K562 (cell line): ENCODE measurements at places on chromosomes 1 and 21. TPM values are rescaled to one million over a fixed set of nuclear protein-coding genes. Genes with fewer than 3 reads are reported as not detected.

Gene AZIN2
- total RNA-seq: 0.36 and 0.42 TPM in 2 replicates

Gene NBPF10
- total RNA-seq: 0.72 and 0.89 TPM in 2 replicates

Gene RNF186
- total RNA-seq: not detected in 2 replicates

Gene ACTA1
- total RNA-seq: not detected in 2 replicates

DNA sequence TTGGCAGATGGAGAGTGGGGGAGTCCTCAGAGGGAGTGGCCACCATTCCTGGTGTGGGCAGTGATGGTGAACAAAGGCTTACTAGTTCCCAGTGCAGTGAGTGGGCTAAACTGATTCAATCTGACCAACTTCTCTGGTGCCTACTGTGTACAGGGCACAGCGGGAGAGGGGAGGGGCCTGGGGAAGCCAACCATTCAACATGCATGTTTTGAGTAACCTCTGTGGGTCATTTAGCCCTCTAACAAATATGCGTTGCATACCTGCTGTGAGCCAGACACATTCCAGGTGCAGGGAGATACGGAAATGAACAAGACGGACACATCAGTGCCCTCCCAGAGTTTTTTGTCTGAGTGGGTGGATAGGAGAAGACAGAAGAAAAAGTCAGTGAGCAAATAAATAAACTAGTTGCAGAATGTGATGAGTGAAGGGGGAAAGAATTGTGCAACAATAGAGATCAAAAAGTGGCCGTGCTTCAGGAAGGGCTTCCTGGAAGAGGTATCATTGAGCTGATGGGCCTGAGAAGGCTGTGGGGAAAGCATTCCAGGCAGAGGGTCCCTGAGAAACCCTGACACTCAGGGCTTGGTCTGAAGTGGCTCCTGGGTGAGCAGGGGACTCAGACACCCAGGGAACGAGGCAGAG lies 78.8 kb downstream of the EPHB2 start:
- H3K27me3 ChIP-seq: peaks cover 31% of the 10 kb centered on the region
- no peaks in the 10 kb centered on the region for H3K36me3 ChIP-seq
- H3K27ac ChIP-seq: no peak overlapping the region
- no peak overlapping the region for H3K4me3 ChIP-seq
- no peak for DNase-seq
- H3K4me1 ChIP-seq: peaks cover 4% of the 10 kb centered on the region; the same call in 1 of the 2 replicates

DNA sequence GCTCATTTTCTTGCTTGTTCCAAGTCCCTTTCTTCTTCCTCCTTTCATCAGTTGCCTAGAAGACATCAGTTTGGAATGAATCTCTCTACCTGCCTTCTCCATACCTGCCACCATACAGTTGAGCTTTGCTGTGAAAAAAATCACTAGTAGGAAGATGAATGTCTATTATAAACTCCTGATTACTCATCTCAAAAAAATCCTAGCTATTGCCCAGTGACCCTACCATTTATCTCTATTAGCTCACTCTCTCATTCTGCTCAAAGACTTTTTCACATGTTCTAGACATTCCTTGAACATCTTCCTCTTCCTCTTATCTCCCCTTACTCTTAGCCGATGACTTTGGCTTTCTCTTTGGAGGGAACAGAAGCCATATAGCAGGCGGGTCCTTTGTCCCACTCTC lies 49.7 kb upstream of the HMGB4 start:
- H3K36me3 ChIP-seq: no peaks in the 10 kb centered on the region
- DNase-seq: no peak
- H3K4me1 ChIP-seq: no peaks in the 10 kb centered on the region
- H3K27ac ChIP-seq: no peak overlapping the region

GRCh38 chr1:221765527-221765926 lies 23.6 kb upstream of the DUSP10 start:
- no peak overlapping the region for H3K27ac ChIP-seq
- H3K27me3 ChIP-seq: no peaks in the 10 kb centered on the region
- peaks cover 22% of the 10 kb centered on the region for H3K4me1 ChIP-seq
- no peak for DNase-seq

- no peak for DNase-seq
- no peak overlapping the region for H3K4me3 ChIP-seq
- H3K27ac ChIP-seq: no peak overlapping the region
- no peaks in the 10 kb centered on the region for H3K4me1 ChIP-seq
- no peaks in the 10 kb centered on the region for H3K27me3 ChIP-seq
These were observed 101.5 kb upstream of the COL24A1 start for GRCh38 chr1:86258101-86258500.

- DNase-seq: no peak
- H3K36me3 ChIP-seq: no peaks in the 10 kb centered on the region
These were observed 396.7 kb upstream of the DAB1 start for GRCh38 chr1:57820356-57821095.

DNA sequence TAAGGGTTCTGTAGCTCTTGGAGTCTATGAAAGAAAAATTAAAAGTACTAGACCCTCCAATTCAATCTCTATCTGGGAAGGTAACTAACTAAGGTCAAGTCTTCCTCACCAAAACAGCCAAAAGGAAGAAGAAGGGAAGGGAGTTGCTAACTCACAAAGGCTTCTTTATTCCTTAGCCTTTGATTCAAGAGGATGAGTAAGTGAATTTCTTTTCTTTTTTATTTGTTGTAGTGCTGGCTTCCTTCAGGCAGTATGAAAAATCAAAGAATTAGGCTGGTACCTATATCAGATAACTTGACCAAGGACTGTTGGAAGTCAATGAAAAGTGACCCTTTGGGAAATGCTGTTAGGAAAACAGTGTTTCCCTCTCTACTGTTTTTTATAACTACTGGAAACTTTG lies 144.4 kb upstream of the NRIP1 start:
- no peak overlapping the region for H3K27ac ChIP-seq
- no peak for DNase-seq
- H3K27me3 ChIP-seq: peaks cover 3% of the 10 kb centered on the region; the same call in 1 of the 2 replicates
- H3K4me1 ChIP-seq: no peaks in the 10 kb centered on the region; the same call in 2 of the 3 replicates
- no peak overlapping the region for H3K4me3 ChIP-seq
- no peaks in the 10 kb centered on the region for H3K36me3 ChIP-seq

GRCh38 chr21:40795313-40795712 lies 51.6 kb downstream of the DSCAM start:
- DNase-seq: no peak
- no peaks in the 10 kb centered on the region for H3K4me1 ChIP-seq
- H3K4me3 ChIP-seq: no peak overlapping the region
- no peaks in the 10 kb centered on the region for H3K36me3 ChIP-seq
- no peak overlapping the region for H3K27ac ChIP-seq

DNA sequence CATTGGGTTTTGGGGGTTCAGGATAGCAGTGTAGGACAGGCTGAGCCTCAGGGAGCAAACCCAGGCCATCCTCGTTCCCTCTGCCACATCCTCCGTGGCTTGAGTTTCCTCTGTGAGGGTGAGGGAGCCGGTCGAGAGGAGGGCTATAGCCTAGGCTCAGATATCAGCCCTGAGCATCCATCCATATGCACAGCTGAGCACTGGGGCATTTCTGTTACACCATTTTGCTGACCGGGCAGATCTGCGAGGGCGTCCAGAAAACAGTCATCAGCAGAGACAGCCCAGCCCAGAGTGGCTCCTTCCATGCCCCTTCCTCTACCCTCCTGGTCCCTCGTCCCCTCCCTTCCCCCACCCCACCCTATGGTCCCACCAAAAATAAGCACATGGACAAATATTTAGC lies 53.5 kb downstream of the PTPRF start:
- no peak overlapping the region for H3K27ac ChIP-seq
- DNase-seq: no peak
- H3K36me3 ChIP-seq: no peaks in the 10 kb centered on the region
- H3K27me3 ChIP-seq: peaks cover 82% of the 10 kb centered on the region
